ENCODE measurements at places on chromosomes 7 and 10.

- DNase-seq, result no peak
Measured at GRCh38 chr10:2108496-2108895, 371.2 kb upstream of the ADARB2 start.

DNA sequence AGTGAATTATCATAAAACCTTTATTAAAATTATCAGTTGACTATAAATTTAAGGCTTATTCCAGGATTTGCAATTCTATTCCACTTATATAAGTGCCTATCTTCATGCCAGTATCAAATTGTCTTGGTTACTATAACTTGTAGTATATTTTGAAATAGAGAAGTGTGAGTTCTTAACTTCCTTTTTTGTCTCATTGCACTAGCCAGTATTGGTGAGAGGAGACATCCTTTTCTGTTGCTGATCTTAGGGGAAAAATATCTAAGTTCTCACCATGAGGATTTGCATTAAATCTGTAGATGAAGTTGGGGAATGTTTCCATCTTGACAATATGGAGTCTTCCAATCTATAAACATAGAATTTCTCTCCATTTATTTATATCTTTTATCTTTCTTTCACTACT, 104.2 kb upstream of the MKI67 start:
- no peak for DNase-seq

GRCh38 chr7:100476101-100476780, 2.8 kb downstream of the TSC22D4 start:
- DNase-seq, result no peak

DNA sequence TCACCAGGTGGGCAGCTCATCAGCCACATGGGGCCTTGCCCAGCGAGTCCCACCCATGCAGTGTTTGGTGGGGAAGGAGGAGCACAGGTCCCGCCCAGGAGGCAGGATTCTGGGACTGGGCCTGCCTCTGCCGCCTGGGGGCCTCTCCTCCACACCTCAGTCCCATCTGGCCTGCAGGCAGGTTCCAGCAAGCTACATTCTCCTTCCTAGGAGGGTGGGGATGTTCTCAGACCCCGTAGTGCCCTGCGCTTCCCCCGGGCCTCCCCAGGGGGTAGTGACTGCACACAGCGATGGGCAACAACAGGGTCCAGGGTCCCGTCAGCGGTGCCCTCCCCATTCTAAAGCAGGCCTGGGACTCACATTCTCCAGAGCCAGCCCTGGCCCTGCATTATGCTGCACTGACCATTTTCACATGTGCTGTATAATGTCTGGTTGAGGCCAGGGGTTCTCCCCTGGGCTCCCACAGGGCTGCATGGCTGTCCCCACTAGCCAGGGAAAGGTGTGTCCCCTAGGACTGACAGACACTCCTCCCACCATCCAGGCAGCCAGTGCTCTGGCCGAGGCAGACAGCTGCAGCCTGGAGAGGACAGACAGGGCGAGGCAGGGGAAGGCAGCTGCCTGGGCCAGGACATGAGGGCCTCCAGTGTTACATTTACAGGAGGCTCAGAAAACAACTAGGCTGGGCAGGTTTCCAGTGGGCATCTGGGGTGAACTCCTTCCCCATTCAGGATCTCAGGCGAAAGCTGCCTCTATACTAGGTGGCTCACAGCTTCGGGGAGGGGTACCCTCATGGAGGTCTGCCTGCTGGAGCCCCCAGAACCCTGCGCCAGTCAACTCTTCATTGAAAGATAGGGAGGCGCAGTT, 9.3 kb downstream of the RASGEF1A start:
- DNase-seq, result no peak

GRCh38 chr10:64648915-64649314, 1127.7 kb downstream of the REEP3 start:
- no peak for DNase-seq

- DNase-seq, result no peak
Measured at GRCh38 chr7:41969561-41970105, 266.7 kb upstream of the INHBA start.

- DNase-seq, result no peak
Measured at GRCh38 chr7:111096997-111097396, 6.1 kb downstream of the LRRN3 start.

- no peak for DNase-seq
Measured at GRCh38 chr7:107785926-107786325, 17.1 kb downstream of the SLC26A3 start.

GRCh38 chr7:81624021-81624592, 145.7 kb downstream of the HGF start:
- DNase-seq, result no peak

DNA sequence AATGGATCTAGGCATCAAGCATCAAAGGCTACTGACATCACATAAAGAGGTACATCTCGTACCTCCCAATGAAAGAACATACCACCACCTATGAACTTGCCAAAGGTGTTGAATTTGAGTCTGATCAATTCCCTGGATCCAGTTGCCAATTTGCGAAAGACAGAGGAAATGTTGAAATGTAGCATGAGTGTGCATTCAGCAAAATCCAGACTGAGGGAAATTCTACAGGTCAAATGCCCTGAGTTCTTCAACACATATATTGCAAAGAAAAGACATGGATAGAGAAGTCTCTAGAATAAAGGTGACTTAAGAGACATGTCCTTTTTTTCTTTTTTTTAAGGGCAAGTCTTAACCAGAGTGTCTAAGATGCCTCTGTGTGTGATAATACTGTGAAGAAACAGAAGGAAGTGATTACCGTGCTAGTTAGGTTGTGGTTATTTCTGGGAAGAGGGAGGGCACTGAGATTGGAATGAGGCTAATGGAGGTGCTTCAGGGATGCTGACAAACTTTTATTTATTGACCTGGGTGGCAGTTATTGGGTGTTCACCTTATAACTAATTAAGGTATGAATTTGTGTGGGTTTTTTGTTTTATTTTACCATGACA, 128.7 kb downstream of the SAMD9 start:
- DNase-seq, result no peak

DNA sequence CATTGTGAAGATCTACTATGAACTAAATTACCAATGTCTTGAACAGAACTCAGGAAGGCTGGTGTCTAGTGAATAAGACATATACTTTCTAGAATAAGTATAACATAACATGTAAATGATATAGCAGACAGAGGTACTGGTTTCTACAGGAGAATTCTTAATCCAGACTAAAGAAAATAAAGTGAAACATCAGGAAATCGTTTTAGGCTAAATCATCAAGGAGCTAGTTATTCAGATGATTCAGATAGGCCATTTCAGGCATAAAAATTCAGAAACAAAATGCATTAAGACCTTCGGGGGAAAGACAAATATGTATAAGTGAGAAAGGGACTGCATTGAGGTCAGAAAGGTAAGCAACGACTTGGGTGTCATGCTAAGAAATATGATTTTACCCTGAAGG, 170.6 kb downstream of the LRRN3 start:
- no peak for DNase-seq
